Suppressor macrophage treated with lipopolysaccharide for 4 hours (primary cell): ENCODE measurements at places on chromosomes 5 and 9.
A peak's percentile ranks its signal among the peaks of the same experiment; 100 is the strongest.

DNA sequence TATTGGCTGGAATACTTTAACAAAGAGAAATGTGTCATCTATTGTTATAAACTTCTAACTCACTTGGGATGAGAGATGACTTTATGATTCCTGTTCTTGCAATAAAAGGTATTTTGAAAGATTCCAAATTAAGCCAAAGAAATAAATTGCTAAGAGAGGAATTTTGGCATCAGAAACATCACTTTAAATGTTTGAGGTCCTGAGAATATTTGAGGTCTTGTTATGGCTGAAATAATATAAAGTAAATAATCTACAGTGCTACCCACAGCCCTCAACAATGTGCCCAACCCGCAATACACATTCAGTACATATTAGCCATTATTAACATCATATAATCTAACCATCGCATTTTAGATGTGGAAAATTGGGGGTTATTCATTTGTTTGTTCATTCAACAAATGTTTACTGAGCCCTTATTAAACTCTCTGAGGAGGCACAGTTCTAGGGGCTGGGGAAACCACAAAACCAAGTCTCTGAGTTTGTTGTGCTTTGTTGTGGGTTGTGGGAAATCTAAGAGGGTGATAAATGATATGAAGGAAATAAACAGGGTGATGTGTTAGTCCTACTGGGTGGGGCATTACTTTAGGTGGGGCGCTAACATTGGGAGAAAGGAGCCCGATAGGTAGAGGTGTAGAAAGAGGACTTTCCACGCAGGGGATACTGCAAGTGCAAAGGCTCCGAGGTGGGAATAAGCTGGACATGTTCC, 135.2 kb upstream of the CLINT1 start:
- no peak for DNase-seq

DNA sequence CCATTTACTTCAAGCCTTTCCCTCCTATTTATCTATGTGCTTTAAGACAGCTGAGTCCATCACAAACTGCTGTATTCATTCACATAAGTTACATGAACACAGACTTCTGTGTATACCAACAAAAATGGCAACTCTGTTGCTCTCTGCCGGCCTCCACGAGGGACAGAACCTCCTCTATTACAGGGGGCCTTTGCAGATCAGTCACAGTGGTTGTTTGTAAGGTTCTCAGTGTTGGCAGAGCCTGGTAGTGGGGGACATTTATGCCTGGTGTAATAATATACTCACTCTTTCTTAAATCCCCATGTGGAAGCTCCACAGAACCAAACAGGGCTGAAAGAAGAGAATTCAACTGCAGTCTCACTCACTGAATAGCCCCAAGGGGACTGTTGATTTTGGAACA, 76.5 kb downstream of the SLC1A1 start:
- DNase-seq, result no peak

- no peak for DNase-seq
Observed at GRCh38 chr5:127281609-127282008, 9.0 kb upstream of the MEGF10 start.

- no peak for DNase-seq
Observed at GRCh38 chr9:137458194-137459151, 661 bp downstream of the NSMF start.

DNA sequence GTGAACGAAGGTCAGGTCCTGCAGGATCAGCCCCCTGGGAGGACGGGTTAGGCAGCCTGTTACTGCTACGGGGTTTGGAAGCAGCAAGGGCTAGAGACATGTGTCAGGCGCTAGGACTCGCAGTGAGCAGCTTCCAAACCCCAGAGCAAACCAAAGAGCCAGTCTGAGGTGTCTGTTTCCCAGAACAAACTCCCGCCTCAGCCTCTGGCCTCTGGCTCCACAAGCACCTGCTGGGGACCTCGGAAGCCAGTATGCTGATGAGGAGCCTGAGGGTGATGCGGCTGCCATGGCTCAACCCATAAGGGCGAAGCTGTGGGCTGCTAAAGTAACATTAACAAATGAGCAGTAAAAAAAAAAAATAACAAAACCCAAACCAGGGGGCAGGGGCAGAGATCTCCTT, 35.0 kb downstream of the PRRT1B start:
- no peak for DNase-seq

- DNase-seq, result no peak
Observed at GRCh38 chr9:116697362-116697761, 10.3 kb downstream of the TRIM32 start.

- DNase-seq, result no peak
Observed at GRCh38 chr5:51389288-51389576, 6.0 kb downstream of the ISL1 start.

DNA sequence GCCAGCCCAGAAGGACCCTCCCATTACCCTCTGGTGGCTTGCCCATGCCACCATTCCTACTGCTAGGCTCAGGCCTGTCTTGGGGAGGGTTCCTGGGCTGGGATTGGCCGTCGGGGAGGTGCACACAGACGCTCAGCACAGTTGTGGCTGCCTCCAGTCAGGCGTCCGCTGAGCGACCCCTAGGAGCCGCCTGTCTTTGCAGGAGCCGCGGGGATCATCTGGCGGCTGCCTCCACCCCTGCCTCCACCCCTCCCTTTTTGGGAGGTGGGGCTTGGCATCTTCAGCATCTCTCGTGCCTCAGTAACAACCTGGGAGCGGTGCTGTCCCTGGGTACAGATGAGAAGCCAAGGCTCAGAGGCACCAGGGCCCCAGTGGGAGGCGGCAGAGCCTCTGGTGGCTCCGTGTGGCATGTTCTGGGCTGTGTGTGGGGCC, 39.6 kb downstream of the RXRA start:
- no peak for DNase-seq

GRCh38 chr5:14260637-14261036, 117.5 kb downstream of the TRIO start:
- DNase-seq, result no peak

GRCh38 chr5:2894736-2895135, 143.3 kb upstream of the IRX2 start:
- DNase-seq, result no peak

- DNase-seq, result no peak
Observed at GRCh38 chr9:14231196-14231990, 82.5 kb downstream of the NFIB start.

GRCh38 chr9:110975969-110976368, 62.3 kb downstream of the LPAR1 start:
- DNase-seq, result peak; percentile 50

- peak; percentile 65 for DNase-seq
Observed at GRCh38 chr5:94618029-94618492, 343 bp downstream of the KIAA0825 start.

GRCh38 chr9:112006361-112007020, 109.9 kb downstream of the UGCG start:
- DNase-seq, result no peak

- DNase-seq, result no peak
Observed at GRCh38 chr5:4674166-4674565, 466.0 kb upstream of the ADAMTS16 start.

DNA sequence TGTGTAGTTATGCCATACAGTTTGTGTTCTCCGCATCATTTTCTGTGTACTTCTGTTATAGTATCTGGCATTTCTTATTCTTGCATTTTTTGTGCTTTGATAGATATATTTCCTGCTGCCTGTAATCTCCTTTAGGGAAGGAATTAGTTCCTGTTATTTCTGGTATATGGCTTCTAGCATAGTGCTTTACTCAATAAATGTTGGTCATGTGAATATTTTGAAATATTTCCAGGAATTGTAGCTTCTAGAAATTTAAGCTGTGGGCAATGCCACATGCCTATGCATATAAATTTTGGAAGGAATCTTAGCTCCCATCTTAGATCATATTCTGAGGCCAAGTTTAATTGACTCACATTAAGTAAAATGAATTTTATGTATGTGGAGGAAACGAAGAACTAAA, 11.5 kb upstream of the PRRC1 start:
- DNase-seq, result peak; percentile 11

DNA sequence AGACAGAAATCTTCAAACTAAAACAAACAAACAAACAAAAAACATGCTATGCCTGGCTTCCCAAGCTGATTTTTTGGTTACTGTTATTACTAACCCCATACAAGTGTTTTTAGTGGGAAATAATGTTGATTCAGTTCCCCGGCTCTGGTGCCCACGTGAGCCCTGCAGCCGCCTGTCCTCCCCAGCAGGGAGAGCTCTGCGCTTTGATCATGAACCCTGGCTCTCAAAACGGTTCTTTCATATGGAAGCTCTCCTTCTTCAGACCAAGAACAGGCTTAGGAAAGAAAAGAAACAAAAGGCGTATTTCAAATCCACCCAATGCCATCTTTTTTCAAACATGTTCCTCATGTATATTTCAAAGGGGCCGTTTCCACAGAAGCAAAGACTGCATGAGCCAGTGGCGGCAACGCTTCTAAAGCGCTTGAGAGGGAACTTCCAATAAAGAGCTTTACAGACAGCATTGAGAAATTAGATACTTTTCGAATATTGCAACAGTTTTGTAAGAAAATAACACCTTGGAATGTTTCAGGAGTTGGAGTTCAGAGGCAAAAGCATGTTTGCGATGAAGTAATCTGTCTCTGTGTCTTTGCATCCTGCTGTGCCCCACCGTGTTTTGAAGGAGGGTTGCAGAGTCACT, 74.8 kb downstream of the ICE1 start:
- DNase-seq, result peak; percentile 31

GRCh38 chr5:157431544-157432200, 28.3 kb upstream of the NIPAL4 start:
- DNase-seq, result peak; percentile 78

DNA sequence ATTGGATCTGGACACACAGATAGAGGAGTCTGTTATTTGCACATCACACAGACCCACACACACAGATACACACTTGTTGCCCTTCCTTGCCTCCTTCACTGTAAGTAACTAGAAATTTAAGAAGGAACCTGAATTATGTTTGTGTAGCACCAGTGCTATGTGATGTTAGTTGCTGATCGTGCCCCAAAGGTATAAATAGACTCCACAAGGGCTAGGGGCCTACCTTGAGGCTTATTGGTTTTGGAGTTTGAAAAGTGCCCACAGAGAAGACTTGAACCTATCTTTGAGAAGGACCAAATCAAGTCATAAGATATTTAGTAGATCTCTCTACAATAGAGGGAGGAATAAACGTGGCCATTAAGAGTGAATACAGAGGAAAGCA, 8.8 kb upstream of the TGFBI start:
- no peak for DNase-seq

- no peak for DNase-seq
Observed at GRCh38 chr5:19733612-19734495, 254.1 kb downstream of the CDH18 start.

GRCh38 chr5:176553260-176554085, 4.3 kb downstream of the CDHR2 start:
- no peak for DNase-seq

GRCh38 chr9:116466271-116467235, 220.6 kb upstream of the TRIM32 start:
- no peak for DNase-seq

DNA sequence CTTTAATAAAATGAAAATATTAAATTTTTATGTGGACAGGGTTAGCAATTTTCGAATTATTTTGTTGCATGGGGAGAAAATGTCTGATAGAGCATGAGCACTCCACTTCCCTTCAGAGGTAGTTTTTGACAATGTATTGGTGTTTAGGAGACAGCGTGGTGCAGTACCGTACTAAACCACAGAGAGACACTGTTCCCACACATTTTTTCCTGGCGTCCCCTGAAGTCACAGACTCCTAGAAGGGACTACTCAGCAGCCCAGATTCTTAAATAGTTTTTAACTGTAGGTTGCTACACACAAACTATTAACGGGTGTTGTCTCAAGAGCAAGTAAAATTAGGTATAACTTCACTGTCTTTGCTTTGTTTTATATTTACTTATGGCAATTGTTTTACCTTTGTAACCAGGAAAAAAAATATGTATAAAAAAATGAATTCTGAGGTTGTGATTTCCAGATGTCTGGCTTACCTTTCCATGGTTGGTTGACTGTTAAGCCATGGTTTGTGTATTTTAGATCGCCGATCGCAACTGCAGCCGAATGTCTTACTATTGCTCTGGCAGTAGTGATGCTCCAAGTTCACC, 171.2 kb downstream of the DOCK8 start:
- DNase-seq, result no peak

- DNase-seq, result no peak
Observed at GRCh38 chr5:89279391-89280036, 396.5 kb upstream of the MEF2C start.

GRCh38 chr5:144089401-144090021, 80.9 kb downstream of the YIPF5 start:
- DNase-seq, result no peak

DNA sequence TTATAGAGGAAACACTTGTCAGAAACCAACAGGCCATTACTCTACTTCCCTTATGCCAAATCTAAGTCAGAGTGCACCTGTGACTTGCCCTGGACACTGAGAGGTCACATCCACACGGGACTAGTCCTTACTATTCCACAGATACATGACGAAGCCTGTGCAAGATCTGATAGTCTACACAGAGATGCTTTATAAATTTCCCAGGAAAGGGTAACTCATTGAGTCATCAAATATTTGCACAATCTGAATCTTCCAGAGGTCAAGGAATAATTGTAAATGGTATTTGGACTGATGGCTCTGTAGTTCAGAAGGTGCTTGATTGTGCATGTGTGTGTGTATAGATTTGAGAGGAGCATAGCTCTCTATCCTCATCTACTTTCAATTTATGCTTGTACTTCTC, 55.2 kb upstream of the JAK2 start:
- no peak for DNase-seq

GRCh38 chr5:138466900-138467710, 1.8 kb downstream of the EGR1 start:
- no peak for DNase-seq

GRCh38 chr5:107149243-107150005, 521.3 kb downstream of the EFNA5 start:
- DNase-seq, result no peak

GRCh38 chr5:173735184-173735583, 118.7 kb upstream of the BOD1 start:
- DNase-seq, result no peak

- no peak for DNase-seq
Observed at GRCh38 chr5:123735384-123735783, 223.4 kb downstream of the CSNK1G3 start.

DNA sequence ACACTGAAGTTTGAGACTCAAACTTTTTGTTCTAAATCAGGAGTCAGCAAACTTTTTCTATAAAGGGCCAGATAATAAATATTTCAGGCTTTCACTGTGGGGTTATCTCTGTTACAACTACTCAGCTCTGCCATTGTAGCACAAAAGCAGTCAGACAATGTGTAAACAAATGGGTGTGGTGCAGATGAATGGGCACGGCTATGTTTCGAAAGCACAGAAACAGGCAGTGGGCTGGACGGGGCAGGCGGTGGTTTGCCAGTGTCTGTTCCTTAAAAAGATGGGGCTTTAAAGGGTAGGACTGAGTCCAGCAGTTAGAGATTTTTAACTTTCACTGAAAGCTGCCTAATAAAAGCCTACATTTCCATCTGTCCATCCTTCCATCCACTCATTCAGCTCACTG, 48.9 kb downstream of the PFDN1 start:
- DNase-seq, result peak; percentile 77

DNA sequence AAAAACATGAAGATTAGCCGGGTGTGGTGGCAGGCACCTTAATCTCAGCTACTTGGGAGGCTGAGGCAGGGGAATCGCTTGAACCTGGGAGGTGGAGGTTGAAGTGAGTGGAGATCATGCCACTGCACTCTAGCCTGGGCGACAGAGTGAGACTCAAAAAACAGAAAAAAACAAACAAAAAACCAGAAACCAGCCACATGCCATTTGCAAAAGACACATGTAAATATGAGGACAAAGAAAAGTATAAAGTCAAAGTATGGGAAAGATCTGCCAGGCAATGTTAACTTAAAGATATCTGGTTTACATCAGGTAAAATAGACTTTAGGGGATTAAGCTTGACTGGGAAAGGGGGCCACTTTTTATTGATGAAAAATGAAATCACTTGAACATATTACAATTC, 90.7 kb downstream of the FNBP1 start:
- DNase-seq, result no peak
